CD4-positive, alpha-beta T cell treated with Interleukin-15 for 4 hours (primary cell): ENCODE measurements at places on chromosomes 5 and 9.

- no peak for DNase-seq
Measured at GRCh38 chr5:127609011-127609410, 39.9 kb upstream of the CTXN3 start.

- no peak for DNase-seq
Measured at GRCh38 chr9:123928533-123929176, 1.3 kb downstream of the DENND1A start.

DNA sequence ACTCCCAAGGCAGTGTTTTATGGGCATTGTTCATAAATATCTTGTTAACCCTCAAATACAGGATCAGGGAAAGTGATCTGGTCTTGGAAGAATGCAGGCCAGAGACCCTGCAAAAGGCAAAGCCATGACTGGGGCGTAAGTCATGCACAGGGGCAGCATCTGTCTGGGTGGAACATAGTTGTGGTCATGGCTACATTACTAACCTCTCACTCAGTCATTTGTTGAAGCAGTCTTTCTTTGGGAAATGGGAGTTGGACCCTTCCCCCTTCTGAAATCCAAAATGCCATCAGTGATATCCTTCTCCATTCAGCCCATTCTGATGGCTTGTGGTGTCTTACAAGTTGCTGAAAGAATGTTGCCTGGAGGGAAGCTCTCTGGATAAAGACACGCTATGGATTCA, 68.1 kb downstream of the GDNF start:
- DNase-seq, result no peak

- DNase-seq, result no peak
Measured at GRCh38 chr5:218457-219291, 554 bp downstream of the SDHA start.

- DNase-seq, result no peak
Measured at GRCh38 chr9:80447876-80448275, 876.1 kb downstream of the TLE4 start.

DNA sequence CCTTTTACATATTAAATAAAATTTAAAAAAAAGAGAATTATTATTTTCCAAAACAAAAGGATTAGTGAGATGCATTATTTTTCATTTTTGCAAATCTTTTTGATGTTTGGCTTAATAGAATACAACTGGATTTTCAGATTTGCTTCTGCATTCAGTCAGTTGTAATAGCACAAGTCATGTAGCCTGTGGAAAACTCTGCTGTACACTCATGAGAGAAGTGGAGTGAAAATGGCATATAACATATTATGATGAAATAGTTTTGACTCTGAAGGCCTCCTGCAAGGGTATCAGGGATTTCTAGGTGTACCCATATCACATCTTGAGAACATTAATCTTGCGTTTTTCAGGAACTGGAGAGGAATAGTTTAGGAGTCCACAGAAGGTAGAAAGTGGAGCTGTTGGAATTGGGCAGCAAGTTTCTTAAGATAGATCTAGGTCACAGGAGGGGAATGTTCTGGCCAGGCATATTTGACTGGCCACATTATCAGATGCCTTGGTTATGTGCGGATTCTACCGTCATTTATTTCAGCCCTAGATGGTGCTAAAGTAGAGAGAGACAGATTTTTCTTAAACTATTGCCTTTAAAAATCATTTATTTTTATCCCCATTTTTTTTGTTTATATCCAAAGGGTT, 16.4 kb downstream of the LNPEP start:
- DNase-seq, result no peak
